CD4-positive, alpha-beta memory T cell (primary cell): ENCODE measurements at places on chromosomes 3 and 15.

DNA sequence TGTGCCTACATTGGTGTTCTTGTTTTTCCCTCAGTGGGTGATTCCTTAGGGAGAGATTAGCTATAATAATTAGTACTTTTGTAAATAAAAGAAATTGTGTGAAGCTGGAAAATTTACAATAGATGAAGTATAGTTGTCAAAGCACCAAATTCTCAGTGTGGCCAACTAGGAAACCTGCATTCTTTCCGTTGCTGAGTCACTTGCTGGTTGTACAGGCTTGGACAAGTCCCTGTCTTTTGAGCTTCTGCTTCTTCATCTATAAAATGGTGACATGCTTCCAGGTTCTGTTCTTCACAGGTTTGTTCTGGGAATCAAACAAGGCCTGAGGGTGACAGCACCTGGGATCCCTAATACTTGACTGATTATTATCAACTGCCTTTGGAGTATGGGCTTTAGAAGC lies 184.1 kb upstream of the HES1 start:
- no peak for DNase-seq

GRCh38 chr3:114973536-114973935 lies 173.6 kb downstream of the ZBTB20 start:
- no peak for DNase-seq

- no peak for DNase-seq
These were observed 419.4 kb upstream of the ADAMTS9 start for GRCh38 chr3:65107174-65107573.

GRCh38 chr3:26004172-26004571 lies 214.3 kb downstream of the OXSM start:
- no peak for DNase-seq
